ENCODE measurements at places on chromosomes 13 and 19. TPM values are rescaled to one million over a fixed set of nuclear protein-coding genes. Genes with fewer than 3 reads are reported as not detected.

- DNase-seq: no peak
Observed at GRCh38 chr19:14055396-14055795, 6.5 kb downstream of the PALM3 start.

- no peak for DNase-seq
Observed at GRCh38 chr19:38744874-38745273, 600 bp upstream of the CAPN12 start.

GRCh38 chr19:6150289-6150688 is 14.8 kb downstream of the ACSBG2 start:
- DNase-seq: no peak

- DNase-seq: peak; percentile 73
Observed at GRCh38 chr13:110397436-110398115, 90.5 kb downstream of the COL4A2 start.

DNA sequence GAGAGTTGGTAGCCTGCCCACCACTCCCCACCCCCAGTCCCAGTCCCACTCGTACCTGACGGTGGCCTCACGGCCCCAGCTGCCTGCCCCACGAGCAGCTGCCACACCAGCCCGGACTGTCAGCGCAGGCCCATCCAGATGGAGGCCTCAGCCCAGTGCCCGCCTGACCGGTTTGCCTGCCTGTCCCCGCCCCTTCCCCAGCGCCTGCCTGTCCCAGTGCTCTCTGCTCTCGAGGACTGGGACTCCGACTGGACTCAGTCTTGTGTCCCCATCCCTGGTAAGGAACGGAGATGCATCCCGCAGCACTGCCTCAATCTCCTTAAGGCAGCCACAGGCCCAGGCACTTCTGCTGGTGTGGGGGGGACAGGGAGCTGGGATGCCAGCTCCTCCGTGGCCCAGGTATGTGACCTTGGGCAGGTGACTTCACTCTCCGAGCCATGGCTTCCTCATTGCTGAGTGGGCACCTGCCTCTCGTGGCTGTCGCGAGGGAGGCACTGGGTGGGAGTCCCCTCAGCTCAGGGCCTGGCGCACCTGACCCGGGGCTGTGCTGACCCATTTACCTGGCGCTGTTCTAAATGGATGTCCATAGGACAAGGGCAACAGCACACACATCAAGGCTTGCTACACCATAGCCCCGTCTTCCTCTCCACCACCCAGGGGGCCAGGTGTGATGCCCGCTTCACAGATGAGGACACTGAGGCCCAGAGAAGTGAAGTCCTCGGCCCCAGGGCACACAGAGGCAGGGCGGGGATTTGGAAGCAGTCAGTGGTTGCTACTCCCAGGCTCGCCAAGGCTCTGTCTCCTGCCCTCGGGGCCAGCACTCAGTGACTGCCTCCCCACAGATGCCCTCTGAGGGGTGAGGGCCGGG is at the start of gene NKPD1:
TSS of gene NKPD1 (minus strand) at position 113 of the 868 bp plus-strand sequence. CDS start 832 bp downstream, outside the sequence.
- no peak for DNase-seq

DNA sequence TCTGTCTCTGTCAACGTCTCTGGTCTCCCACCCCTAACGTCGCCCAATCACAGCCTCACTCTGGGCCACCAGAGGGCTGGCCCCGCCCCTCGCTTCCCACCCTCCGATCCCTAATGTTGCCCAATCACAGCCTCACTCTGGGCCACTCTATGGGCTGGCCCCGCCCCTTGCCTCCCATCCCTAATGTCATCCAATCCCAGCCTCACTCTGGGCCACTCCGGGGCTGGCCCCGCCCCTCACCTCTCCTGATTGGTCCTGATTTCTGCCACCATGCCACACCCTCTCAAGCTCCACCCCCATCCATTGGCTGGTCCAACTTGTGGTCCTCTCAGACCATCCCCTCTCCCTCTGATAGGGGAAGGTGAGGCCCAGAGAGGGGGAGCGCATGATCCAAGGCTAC is 24.9 kb downstream of the CELF5 start:
- DNase-seq: peak; percentile 77

The CRLF1 gene
- total RNA-seq: not detected

- DNase-seq: no peak
Observed at GRCh38 chr19:17327654-17328516, 6.8 kb downstream of the ANO8 start.

The SMIM17 gene
- total RNA-seq: not detected

The MAST1 gene
- total RNA-seq: 0.11 TPM

- no peak for DNase-seq
Observed at GRCh38 chr19:43489310-43489709, 15.2 kb downstream of the PHLDB3 start.

- DNase-seq: no peak
Observed at GRCh38 chr19:16024266-16025107, 51.8 kb upstream of the TPM4 start.

- no peak for DNase-seq
Observed at GRCh38 chr13:33362986-33363727, 77.6 kb upstream of the STARD13 start.

DNA sequence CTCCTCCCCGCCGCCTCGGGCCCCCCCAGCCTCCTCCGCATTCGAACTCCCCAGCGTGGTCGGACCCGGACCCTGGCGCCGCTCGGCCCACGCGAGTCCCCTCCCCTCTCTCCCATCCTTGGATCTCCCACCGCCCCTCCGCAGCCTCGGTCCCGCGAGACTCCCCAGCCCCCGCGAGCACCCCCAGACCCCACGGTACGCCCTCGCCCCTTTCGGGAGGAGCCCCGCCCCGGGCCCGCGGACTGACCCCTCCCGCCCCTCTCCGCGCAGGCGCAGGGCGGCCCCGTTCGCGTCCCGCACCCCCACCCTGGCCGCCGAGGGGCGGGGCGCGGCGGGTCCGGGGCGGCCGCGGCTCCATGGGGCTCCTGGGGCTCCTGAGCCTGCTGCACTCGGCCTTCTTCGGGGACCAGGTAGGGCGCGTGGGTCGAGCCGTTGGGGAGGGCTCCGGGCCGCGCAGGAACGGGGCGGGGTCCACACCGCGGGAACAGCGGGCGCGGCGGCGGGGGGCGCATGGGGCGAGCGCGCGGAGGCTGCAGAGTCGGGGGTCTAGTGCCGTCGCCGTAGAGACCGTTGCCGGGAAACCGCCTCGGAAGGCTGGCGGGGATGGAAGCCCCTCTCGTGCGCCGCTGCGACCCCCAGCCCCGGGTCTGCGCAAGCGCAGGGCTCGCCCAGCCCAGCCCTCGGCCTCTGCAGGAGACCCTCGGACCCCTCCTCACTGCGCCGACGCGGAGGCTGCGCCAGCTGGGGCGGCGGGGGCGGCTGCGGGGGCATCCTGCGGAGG is 3.8 kb upstream of the APC2 start:
- peak; percentile 81 for DNase-seq

DNA sequence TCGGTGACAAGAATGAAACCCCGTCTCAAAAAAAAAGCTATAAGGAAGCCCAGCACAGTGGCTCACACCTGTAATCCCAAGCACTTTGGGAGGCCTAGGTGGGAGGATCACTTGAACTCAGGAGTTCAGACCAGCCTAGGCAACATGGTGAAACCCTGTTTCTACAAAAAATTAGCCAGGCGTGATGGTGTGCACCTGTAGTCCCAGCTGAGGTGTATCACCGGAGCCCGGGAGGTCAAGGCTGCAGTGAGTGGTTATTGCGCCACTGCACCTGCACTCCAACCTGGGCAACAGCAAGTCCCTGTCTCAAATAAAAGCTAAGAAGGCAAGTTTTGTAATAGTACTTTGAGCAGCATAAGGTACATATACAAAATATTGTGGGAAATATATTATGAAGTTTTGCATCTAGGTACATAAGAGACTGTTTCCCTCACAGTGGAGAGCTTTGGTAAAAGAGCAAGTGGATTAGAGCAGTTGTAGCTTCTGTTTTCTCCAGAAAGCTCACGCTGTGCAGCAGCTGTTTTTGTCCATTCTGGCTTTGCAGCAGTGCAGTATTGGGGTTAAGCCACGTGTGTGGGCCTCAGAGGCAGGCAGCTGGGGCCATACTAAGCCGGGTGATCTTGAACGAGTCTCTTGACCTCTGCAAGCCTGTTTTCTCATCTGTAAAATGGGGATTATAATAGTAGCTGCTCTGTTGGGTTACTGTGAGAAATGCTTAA is 35.4 kb downstream of the ARHGAP35 start:
- DNase-seq: no peak

- DNase-seq: peak; percentile 53
Observed at GRCh38 chr13:95355494-95355893, 54.2 kb upstream of the ABCC4 start.

DNA sequence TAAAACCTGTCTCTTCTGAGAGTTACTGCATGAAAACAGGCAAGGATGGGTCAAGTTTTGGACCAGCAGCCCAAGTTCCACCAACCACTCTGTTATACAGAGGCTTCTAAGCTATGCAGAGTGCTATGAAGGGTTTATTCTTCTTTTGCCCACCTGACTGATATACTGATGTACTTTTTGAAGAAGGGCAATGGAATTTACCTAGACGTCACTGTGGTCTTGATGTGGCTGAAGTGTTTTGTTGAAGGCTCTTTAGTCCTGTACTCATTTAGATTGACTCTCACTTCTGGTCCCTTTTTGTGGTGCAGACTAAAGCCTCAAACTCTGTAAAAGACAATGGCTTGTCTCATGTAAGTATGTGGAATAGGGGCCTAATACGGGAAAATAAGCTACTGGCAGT is 92.0 kb downstream of the DGKH start:
- no peak for DNase-seq

The ZNF91 gene
- total RNA-seq: 10.4 TPM

The SIGLEC12 gene
- total RNA-seq: not detected

- peak; percentile 71 for DNase-seq
Observed at GRCh38 chr19:3982701-3983541, 2.3 kb downstream of the EEF2 start.

The RAB4B gene
- 32.4 TPM for total RNA-seq

DNA sequence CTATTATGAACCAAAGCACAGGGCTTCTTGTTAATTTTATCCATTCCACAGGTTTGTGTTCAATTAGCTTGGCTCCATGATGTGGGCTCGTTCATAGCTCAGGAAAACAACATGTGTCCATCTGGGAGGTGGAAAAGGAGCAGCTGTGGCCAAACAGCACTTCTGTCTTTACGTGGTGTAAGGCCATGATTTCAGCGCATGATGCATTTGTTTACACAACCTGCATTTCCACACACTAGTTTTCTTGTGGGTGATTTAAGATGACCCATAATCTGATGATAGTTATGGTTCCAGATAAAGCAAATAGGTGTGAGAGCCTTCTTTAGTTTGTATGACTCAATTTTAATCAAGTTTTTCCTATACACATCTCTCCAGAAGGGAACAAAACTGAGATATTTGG is 101.7 kb downstream of the TNFRSF19 start:
- DNase-seq: no peak

The S1PR4 gene
- not detected for total RNA-seq

- no peak for DNase-seq
Observed at GRCh38 chr19:3740431-3740830, 21.1 kb downstream of the APBA3 start.

DNA sequence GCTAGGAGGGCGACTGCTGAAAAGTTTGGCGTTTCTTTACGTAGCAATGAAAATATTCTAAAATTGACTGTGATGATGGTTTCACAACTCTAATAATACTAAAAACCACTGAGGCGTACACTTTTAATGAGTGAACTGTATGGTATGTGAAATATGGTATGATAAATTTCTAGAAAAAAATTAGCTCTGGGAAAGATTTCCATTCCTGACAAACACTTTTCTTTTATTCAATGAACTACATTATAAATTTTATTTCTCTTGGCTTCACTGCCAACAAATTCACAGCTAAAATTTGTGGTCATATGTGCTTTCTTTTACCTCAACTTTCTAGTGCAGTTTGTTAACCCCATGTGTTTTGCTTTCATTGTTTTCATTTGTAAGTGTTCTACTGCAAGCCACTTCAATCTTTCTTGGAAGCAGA is 11.1 kb downstream of the ZC3H13 start:
- no peak for DNase-seq

The ZNF571 gene
- total RNA-seq: 0.71 TPM

- DNase-seq: no peak
Observed at GRCh38 chr13:60663788-60664187, 266.8 kb downstream of the TDRD3 start.

DNA sequence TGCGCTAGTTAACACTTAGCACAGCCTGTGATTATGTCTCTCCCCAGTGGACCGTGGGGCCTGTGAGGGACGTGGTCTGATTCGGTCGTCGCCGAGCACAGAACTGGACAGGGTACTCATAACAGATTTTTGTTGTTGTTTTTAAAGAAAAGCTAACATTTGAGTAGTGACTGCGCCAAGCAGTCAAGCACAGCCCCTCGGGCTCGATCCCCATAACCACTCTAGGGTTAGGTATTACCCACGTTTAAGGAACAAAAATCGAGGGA is 805 bp upstream of the PTOV1 start:
- DNase-seq: no peak

The KLK3 gene
- total RNA-seq: not detected

The OPA3 gene
- total RNA-seq: 8.9 TPM

The IRS2 gene
- 0.40 TPM for total RNA-seq

DNA sequence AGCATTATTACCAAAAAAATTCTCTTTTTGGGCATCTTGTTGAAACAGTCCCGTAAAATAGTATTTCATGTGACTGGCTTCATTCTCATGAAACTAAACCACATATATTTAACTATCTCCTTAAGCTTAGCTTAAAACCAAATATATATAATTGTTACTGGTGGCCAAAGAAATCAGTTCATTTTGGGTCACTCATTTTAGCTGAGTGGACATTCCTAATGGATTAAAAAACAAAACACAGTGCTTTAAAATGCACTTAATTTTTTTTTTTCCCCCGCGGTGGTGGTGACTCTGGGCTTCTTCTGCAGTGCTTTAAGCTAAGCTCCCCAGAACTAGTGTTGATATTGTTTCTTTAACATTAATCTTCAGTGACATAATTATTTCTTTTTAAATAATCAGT is 540.1 kb downstream of the GPC6 start:
- no peak for DNase-seq

- no peak for DNase-seq
Observed at GRCh38 chr13:29137016-29137415, 316.9 kb downstream of the MTUS2 start.

DNA sequence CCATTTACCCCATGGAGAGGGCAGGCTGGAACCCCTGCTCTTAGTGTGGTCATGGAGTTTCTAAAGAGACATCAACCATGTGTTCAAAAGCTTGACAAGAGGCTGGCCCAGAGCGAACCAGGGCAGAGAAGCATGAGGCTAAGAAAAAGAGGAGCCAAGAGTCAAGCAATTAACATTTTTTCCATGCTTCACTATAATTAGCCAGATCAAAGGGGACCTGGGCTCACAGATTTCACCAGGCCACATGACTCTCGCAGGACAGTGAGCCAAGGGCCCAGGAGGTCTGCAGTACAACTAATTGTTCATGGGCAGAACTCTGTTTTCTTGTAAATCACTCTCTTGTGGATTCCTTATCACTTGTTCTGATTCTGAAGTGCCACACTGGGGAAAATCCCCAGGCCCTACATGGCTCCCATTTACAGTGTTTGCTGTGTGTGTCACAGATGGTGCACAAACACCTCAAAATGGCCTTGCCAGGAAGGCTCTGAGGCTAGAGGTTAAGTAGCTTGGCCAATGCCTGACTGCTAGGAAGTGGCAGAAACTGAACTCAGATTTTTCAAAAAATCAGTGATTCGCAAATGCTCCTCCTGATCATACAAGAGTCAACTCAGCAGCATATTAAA is 101.2 kb downstream of the LHFPL6 start:
- DNase-seq: peak; percentile 16
